ENCODE measurements at places on chromosomes 7 and 10. TPM values are rescaled to one million over a fixed set of nuclear protein-coding genes. Genes with fewer than 3 reads are reported as not detected.

- no peak for DNase-seq
Measured at GRCh38 chr7:144903201-144903600, 67.3 kb upstream of the TPK1 start.

DNA sequence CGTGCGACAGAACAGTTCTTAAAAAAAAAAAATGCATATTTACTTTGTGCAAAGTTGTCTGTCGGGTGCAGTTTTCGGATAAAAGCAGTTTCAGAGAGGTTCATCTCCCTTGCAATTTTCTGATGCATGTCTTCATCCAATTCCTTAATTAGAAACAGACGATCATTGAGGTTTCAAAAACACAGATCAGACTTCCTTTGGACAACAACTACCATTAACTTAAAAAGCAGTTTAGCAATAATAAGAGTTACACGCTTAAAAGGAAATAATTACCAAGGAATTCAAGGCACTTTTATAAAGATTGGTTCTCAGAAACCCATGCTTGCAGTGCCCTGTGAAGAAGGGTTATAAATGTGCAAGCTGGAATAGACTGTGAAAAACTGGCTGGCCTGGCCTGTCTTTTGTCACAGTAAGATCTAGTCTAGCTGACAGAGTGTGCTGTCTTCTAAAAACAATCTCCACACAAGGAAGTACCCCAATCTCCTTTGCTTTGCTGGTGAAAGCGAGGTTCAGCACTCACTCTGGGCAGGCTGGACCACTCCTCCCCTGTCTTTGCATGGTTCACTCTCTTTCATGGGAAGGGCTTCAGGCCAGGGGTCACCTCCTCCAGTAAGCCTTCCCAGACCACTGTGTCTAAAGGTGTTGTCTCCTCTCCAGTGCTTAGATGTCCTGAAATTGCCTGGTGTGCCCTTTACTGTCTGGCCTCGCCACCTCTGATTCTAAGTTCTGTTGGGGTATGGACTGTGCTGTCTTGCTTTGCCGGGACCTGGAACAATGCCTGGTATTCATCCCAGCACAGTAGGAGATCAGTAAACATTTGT lies 34.8 kb upstream of the HNRNPH3 start:
- no peak for DNase-seq

DNA sequence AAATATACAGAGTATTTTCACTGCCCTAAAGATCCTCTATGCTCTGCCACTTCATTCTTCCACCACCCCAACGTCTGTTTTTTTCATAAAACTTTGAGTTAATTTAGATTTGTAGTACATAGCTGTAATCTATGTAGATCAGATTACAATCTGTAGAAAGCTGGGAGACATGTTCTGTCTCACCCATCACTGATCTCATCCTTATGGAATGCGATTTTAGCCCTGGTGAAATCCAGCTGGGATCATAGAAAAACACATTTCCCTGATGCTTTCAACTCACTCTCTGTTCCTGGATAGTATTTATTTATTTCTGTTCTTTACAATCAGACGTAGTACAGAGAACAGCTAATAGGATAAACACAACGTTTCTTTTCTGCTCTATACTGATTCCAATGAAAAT lies 521.0 kb downstream of the KIF20B start:
- no peak for DNase-seq

GRCh38 chr10:132858121-132859081 lies 72.5 kb upstream of the NKX6-2 start:
- no peak for DNase-seq

- no peak for DNase-seq
Measured at GRCh38 chr10:93412801-93413200, 69.3 kb downstream of the MYOF start.

GRCh38 chr10:49666685-49667084 lies 12.8 kb upstream of the C10orf53 start:
- no peak for DNase-seq

DNA sequence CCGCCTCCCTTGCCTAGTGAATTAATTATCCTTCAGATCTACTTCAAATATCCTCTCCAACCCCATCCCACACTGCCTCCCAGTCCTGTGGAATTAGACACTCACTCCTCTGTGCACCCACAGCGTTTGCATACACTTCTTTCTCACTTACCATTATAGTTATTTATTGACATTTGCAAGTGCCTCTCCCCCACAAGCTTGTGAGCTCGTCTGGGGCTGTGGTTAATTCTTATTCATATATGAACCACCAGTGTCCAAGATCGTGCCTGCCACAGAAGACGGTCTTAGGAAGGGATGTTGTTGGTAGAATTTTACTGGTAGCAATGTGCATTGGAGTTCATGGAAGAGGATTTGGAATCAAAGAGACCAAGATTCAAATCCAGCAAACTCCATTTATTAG lies 68.1 kb upstream of the AOAH start:
- DNase-seq = no peak

DNA sequence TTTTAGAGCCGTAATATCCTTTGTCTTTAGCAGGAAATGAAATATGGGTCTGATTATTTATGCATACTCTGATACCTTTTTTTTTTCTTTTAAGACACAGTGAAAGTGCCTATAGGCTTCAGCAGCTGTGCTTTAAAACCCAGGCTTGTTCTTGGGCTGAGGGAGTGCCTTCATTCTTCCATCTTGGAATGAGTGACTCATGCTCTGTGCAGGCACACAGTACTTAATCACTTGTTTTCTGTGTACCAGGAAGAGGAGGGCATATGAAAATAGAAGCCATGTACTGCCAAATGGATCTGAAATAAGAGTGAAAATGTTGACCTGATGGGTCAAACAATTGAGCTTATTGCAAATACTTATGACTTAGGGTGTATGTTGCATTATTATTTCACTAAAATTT lies 12.0 kb downstream of the INPP5F start:
- DNase-seq = no peak

GRCh38 chr7:121873289-121874194 lies 581 bp downstream of the PTPRZ1 start:
- DNase-seq = no peak

GRCh38 chr7:109190766-109191398 lies 621.2 kb downstream of the DNAJB9 start:
- no peak for DNase-seq

DNA sequence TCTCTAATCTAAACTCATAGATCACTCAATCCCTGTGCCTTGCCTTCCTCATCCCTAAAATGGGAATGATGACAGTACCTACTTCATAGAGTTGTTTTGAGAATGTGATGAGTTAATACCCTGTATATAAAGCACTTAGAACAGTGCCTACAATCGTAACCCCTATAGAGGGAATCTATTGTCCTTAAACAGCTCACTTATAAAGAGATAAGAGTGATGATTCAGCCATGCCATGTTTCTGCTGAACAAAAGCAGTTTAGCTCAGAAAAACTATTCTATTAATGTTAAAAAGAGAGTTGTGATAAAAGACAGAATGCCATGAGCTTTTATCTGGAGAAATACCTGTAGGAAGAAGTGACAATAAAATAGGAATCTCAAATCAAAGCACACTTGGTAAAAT lies 63.6 kb downstream of the CUBN start:
- DNase-seq = no peak

DNA sequence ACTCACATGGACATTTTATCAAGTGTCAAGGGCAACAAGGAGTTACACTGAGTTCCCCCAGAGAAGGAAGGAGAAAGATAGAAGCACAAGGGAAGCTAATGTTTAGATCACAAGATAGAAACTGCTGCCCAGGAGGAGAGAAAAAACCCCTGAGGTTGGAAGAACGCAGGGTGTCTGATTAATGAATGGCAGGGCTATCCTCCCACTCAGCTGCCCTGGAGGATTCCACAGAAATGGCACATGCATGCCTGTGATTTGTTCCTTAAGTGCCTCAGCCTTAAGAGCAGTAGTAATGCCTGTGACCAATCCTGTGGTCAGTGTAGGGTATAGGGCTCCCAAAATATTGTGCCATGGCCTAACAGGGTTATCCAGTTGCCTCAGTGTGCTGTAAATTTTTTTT lies 20.2 kb downstream of the DNAJB9 start:
- DNase-seq = no peak

GRCh38 chr7:132806834-132807233 lies 230.6 kb upstream of the PLXNA4 start:
- no peak for DNase-seq

DNA sequence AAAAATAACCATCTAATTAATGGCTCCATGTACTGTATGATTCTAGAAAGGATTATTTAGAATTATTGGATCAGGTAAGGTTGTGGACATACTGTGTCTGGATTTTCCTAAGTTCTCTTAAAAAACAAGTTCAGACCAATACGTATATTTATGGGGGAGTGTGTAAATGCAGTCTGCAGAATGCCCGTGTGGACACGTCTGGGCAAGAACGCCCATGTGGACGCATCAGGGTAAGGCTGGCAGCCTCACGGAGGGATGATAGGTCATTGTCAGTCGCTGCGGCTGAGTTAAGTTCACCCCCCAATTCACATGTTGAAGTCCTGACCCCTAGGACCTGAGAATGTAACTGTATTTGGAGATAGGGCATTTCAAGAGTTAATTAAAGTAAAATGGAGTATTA lies 160.0 kb upstream of the SHH start:
- no peak for DNase-seq

GRCh38 chr7:2517026-2517425 lies 2.5 kb upstream of the LFNG start:
- DNase-seq = no peak

GRCh38 chr7:97145068-97145467 lies 27.6 kb downstream of the SDHAF3 start:
- DNase-seq = no peak

DNA sequence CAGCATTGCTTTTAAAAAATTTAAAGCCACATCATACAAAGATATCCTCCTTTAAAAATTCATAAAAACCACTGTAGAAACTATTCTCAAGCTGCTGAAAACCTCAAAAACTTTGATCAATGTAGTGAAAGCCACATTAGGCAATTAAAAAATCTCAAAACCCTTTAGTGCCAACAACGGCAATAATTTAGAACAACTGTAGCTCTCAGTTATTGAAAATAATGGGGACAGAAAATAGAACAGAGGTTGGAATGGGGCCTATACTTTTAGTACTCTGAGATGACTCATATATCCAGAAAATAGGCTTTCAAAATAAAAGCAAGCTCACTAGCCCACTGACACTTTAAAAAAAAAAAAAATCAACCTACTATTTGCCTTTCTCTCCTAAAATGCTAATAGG lies 87.5 kb downstream of the GSAP start:
- no peak for DNase-seq

DNA sequence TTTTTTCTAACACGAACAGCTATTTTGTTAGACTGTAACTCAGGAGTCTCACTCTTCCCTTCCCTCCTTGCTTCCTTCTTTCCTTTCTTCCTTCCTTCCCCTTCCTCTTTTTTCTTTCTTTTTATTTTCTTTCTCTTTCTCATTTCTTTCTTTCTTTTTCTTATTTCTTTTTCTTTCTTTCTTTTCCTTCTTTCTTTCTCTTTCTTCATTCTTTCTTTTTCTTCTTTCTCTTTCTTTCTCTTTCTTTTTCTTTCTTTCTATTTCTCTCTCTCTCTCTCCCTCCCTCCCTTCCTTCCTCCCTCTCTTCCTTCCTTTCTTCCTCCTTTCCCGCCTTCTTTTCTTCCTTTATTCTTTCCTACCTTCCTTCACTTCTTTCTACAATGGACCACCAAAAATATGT lies 1443.0 kb upstream of the LRRTM3 start:
- no peak for DNase-seq

DNA sequence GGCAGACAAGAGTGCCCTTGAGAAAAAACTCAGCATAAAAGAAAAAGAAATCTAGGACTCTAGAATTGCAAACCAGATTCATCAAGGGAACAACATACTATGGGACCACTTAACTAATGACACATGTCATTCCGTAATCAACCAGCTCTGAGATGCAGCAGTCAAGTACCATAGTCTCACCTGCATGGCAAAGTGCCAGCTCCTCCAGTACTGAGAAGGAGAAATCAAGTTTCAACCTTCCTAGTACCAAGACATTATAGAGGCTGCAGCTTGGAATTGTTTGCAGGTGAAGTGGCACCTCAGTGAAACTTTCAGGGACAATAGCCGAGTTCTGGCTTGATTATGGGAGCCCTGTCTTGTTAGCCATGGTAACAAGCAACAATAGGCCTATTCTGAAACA lies 11.5 kb downstream of the STEAP1 start:
- no peak for DNase-seq

- no peak for DNase-seq
Measured at GRCh38 chr10:25061711-25062449, 45.5 kb downstream of the THNSL1 start.

DNA sequence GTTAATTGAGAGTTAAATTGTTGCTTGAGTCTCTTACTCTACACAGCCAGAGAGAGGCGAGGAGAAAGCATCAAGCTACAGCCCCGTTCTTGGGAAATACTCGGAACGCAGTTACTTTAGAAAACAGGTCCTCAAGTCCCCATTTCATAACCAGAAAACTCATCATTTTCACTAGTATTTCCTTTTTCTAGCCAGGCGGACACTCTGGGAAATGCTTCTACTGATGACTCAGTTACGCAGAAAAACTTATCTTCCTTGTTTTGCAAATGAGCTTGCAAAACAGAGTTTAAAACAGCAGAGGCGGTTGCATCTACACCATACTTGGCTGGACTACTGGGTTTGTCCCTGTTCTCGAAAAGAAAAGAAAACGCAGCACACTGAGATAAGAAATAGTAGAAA lies 111.4 kb upstream of the FGFR2 start:
- no peak for DNase-seq

DNA sequence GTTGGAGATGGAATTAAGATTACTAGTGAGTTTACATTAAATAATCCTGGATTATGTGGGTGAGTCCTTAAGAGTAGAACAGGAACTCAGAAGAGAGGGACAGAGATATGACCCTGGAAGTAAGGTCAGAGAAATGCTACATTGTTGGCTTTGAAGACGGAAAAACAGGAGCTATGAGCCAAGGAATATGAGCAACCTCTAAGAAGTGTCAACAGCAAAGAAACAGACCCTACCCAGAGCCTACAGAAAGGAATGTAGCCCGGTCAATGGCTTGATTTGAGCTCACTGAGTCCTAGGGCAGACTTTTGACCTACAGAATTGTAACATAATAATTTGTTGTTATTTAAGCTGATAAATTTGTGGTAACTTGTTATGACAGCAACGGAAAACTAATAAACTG lies 304.9 kb downstream of the IPMK start:
- DNase-seq = no peak

Gene LRRD1
- total RNA-seq = 0.44 TPM

Gene ARHGAP12
- 65.7 TPM for total RNA-seq

Gene PRPS1L1
- total RNA-seq = not detected

Gene ANLN
- total RNA-seq = 5.1 TPM

Gene FAM25G
- total RNA-seq = not detected

Gene TRIM50
- total RNA-seq = 0.84 TPM

Gene FGL2
- 150 TPM for total RNA-seq

Gene BLNK
- total RNA-seq = 16.4 TPM

Gene INMT
- 87.3 TPM for total RNA-seq

Gene SFRP5
- 440 TPM for total RNA-seq

Gene NUTM2E
- total RNA-seq = not detected

Gene RSPH10B2
- total RNA-seq = 0.21 TPM

Gene PDZD7
- 0.84 TPM for total RNA-seq

All from tibial nerve (tissue), 4 donors.